Cardiac fibroblast (primary cell): ENCODE measurements at places on chromosomes 2 and 18.

DNA sequence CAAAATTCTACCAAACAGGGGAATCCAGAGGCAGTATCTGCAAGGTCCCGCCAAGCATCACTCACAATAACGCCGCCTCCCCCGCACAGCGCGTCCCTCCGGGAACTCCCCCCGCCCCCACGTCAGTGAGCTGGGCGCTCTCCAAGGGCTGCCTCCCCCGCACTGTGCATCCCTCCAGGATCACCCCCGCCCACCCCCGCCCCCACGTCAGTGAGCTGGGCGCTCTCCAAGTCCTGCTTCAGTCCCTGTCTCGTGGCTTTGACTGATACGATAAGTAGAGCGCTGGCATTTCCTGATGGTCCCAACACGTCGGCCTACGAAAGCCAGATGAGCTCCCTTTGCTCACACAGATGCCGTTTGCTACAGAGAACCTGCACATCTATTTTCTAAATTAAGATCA is 130.7 kb upstream of the TPO start:
- peak; percentile 1 for DNase-seq

DNA sequence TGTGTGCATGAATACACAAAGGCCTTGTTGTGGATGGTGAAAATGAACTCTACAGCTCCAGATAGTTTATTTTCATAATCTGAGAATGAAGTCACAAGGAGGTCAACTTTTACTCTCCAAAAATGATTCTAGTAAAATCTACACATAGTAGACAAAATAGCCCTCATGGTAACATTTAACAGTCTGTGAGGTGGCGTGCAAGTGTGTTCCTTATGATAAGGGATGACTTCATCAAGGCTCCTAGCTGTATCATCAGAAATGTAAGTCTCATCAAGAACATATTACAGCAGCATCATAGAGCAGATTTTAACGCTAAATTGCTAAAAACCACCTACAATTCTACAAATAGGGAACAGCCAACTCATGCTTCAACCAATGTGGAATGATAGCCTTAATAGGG is 72.3 kb upstream of the RIOK3 start:
- DNase-seq: peak; percentile 86

GRCh38 chr18:13330996-13331395 is 112.4 kb downstream of the LDLRAD4 start:
- no peak for DNase-seq

- DNase-seq: no peak
These were observed 40.5 kb upstream of the SIX2 start for GRCh38 chr2:45049569-45050336.

DNA sequence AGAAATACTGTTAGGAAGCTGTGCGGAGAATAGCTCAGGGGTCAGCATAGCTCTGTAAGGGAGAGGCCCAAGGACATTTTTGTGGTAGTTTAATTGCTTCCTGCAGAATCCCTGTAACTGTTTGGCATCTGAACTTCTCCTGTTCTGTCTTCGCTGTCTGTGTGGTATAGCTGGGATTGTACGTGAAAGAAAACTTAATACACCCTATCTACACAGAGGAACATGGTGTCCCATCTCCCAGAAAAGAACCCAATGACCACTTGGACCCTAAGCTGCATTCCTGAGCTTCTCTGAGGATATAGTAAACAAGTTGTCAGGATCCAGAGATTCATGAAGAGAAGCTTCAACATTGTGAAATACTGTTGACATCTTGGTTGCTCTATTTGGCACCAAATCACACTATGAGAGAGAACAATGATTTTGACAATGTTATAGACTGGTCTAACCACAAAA is 81.3 kb downstream of the CDC42EP3 start:
- peak; percentile 92 for DNase-seq

- DNase-seq: no peak
These were observed 23.3 kb downstream of the GNLY start for GRCh38 chr2:85717308-85718008.

DNA sequence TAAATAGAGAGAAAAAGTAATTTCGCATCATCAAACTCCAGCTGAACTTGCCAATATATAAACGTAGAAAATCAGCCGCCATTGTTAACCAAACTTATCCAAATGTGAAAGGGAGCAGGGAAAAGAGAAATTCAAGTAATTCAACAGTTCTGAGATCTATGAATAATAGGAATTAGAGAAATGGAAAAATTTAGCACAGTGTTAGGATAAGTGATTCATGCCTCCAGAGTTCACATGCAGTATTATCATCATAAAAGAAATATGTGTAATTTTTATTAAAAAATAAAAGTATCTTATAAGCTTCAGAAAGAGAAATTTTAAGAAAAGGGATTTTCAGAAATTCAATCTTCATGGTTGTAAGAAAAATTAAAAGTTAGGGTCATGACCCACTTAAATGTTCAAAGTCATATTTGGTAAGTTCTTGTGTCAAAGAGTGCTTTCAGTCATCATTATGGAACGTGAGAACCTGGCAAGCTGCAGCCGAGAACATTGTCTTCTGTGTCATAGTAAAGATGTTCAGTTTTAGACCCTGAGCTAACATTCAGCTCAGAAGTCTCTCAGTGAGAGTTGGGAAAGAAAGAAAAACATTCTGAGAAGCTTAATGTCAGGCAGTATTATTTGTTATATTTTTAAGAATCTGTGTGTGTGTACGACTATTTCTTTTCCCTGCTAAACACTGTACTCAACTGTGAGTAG is 414.3 kb upstream of the RGPD4 start:
- DNase-seq: peak; percentile 37

DNA sequence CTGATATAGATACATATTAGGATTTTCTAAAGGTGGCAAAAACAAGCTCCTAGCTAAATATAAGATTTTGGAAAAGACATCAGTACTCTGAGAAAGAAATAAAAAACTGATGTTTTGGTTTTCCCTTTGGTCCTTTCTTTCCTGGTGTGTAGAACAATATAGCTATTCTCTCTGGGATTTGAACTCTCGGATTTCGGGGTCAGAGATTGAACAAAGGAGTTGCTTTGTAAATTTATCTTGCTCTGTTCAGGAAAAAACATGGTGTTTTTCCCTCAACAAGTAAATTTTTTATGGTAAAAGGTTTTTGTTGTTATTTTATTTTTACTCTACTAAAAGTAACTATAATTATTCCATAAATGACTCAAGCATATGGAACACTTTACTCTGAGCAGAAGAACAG is 889.3 kb downstream of the ERBB4 start:
- no peak for DNase-seq

- DNase-seq: peak; percentile 67
These were observed 62.2 kb downstream of the RPL37A start for GRCh38 chr2:216560838-216561270.

DNA sequence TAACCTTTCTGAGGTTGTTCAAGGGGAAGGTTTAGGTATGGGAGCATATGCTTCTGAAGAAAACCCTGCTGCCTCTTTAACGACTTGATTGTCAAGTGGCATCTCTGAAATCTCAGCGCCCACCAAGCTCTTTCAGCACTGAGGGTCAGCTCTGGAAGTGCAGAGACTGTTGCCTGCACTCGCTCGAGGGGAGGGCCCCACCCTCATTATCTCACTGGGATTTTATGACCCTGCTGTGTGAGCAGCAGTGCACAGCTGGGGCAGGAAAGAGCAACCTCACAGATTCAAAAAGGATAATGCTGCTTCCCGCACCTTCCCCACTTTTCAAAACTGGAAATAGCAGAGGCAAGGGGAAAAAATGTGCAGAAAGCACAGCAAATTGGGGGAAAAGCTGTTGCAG is 56.9 kb upstream of the SPRED2 start:
- DNase-seq: no peak

DNA sequence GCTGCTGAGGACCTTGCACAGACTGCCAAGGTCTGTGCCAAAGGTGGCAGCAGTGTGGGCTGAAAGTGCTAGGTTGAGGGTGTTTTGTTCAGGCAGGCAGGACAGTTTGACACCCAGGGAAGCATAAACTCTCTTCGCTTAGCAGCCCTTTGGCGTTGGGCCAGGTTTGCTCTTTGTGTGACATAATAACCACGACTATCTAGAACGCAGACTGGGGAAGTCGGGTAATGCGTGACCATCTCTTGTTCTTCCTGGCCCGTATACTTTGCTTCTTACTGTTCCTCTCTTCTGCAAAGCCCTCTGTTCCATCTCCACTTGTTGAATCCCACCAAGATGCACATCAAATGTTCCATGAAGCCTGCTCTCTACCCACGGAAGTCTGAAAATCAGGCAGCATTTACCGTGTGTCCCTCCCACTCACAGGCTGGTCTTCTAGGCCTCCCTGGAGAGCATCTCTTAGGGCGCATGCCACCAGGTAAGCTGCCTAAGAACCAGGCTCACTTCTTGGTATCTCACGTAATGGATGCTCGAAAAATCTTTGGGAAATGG is 96.7 kb upstream of the LMAN1 start:
- no peak for DNase-seq

- DNase-seq: peak; percentile 10
These were observed 95.5 kb downstream of the THNSL2 start for GRCh38 chr2:88265352-88266303.

DNA sequence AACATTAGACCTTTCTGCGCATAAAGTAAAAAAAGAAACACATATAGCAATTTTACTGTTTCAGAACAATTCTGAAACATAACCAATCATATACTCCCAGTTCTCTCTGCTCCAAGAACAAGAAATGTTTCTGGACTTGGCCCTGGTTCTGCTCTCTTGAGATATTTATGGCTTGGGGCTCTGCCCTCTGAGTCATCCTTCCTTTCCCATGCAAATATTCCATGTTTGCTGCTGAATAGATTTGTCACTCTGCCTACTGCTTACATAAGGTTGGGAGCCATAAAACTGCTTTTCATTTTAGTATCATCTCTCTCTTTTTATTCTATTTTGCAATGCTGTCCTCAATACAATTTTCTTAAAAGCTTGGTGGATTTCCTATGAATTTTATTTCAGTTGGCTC is 499.6 kb upstream of the ACVR2A start:
- DNase-seq: peak; percentile 7

- DNase-seq: no peak
These were observed 59.0 kb downstream of the BARD1 start for GRCh38 chr2:214750529-214750928.

- no peak for DNase-seq
These were observed 166.9 kb downstream of the SOCS6 start for GRCh38 chr18:70455731-70456130.

GRCh38 chr2:224392545-224392944 is 9.4 kb downstream of the FAM124B start:
- DNase-seq: no peak

- no peak for DNase-seq
These were observed 45.6 kb upstream of the SLC14A2 start for GRCh38 chr18:45569566-45570275.

- DNase-seq: peak; percentile 91
These were observed 108.5 kb upstream of the COL5A2 start for GRCh38 chr2:189287982-189288521.

DNA sequence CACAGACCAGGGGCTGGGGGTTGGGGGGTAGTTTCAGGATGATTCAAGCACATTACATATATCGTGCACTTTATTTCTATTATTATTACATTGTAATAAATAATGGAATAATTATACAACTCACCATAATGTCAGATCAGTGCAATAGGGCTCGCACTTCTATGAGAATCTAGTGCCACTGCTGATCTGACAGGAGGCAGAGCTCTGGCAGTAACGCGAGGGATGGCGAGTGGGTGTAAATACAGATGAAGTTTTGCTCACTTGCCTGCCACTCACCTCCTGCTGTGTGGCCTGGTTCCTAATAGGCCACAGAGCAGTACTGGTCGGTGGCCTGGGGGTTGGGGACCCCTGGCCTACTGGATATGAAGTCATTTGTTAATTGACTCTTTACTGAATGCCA is 190.5 kb downstream of the CLIP4 start:
- no peak for DNase-seq

- DNase-seq: peak; percentile 68
These were observed 38.1 kb upstream of the RTN4 start for GRCh38 chr2:55088400-55088799.

- no peak for DNase-seq
These were observed 10.6 kb downstream of the TRABD2A start for GRCh38 chr2:84870306-84870705.

- peak; percentile 82 for DNase-seq
These were observed 678.6 kb upstream of the CDH2 start for GRCh38 chr18:28855524-28855923.

- DNase-seq: no peak
These were observed 90.1 kb upstream of the RAB12 start for GRCh38 chr18:8519102-8519501.

- DNase-seq: peak; percentile 72
These were observed 220.1 kb downstream of the HAUS1 start for GRCh38 chr18:46324087-46324955.

GRCh38 chr2:100178864-100179263 is 36.5 kb upstream of the AFF3 start:
- no peak for DNase-seq

GRCh38 chr2:7057865-7058400 is 140.7 kb downstream of the RNF144A start:
- no peak for DNase-seq

DNA sequence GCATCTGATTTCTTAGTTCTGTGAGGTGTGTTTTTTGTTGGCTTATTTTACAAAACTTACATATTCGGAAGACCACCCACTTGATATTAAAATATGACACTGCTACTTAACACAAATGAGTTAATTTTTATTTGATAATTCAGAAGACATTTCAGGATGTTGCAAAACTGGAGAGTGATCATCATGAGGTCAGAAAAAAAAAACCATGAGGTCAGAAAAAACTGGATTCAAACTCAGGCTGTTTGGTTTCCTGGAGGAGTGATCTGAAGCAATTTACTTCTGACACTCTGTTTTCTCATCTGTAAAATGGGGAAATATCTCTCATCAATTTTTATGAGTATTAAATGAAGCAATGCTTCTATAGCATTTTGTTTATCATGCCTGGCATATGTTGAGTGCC is 1.8 kb upstream of the CCBE1 start:
- no peak for DNase-seq

- no peak for DNase-seq
These were observed 89.4 kb downstream of the MYOM1 start for GRCh38 chr18:3130344-3130743.

GRCh38 chr18:24035316-24035715 is 20.8 kb downstream of the TTC39C start:
- no peak for DNase-seq

GRCh38 chr2:222381566-222381965 is 42.8 kb upstream of the SGPP2 start:
- no peak for DNase-seq

GRCh38 chr18:76518860-76519538 is 24.0 kb upstream of the ZNF516 start:
- no peak for DNase-seq

DNA sequence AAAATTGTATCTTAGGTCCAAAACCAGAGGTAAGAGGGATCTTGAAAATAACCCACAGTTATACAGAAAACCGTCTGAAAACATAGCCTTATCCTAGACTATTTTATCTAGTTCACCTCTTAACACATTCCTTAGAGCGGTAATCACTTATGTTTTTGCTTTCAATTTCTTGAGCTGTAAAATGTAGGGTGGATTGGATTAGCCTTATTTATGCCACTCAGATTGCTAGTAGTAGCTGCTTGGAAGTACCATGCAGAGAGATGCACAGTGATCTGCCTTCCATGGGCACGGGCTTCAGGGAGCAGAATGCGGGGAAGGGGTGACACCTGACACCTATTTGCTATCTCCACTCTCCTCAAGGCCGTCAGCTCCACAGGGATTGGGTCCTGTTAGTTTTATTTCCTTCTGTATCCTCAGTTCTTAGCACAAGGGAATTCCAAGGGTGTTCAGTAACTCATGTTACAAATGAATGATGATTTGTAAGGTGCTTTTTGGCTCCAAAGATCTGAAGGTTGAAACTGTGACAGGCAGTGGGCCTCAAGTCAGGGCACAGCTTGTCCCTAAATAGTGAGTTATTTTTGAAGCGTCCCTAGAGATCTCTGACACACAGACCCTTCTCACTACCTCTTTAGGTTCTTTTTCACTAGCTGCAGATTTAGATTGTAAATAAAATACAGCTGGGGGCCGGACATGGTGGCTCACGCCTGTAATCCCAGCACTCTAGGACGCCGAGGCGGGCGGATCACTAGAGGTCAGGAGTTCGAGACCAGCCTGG is 64.0 kb upstream of the PMAIP1 start:
- DNase-seq: peak; percentile 19
